D341Med (cell line): ENCODE measurements at places on chromosomes 7 and 10.

GRCh38 chr7:70679661-70680060, 452.3 kb upstream of the GALNT17 start:
- no peak for DNase-seq

GRCh38 chr7:84720456-84721097, 466.3 kb downstream of the SEMA3D start:
- no peak for DNase-seq

- no peak for DNase-seq
These were observed 3.1 kb upstream of the UPP1 start for GRCh38 chr7:48085942-48086341.

- no peak for DNase-seq
These were observed 1.4 kb upstream of the COBL start for GRCh38 chr7:51318001-51318400.
